ENCODE measurements at places on chromosomes 2 and 18.

DNA sequence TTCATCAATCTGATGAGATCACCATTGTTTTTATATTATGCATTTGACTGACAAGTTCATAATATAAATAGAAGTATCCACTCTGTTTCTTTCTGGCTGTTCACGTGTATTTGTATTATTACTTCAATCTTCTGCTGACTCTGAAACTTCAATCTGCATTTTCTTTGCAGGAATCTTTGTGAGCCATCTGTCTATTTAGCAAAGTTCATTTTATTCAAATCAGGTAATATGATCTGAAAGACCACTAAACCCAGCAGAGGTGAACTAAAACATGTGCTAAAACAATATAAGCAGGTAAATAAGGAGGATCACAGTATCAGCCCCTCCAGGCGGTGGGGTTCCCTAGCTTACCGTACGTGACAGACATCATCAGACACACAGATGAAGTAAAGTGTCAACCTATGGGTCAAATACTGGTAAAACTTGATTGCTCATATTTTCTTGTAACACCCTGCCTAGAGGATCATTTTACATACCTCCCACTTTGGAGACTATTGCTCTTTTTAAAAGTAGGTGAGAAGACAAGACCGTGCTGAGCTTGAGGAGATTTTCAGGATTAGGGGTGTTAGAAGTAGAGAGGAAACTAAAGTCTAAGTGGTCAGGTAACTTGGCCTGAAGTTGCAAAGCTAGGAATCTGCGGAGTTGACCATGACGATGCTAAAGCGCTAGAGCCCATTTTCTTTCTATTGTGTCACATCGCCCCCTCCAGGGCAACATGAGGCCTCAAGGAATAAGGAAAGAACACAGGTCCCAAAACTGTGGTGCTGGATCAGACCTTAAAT, 9.0 kb downstream of the DTNB start:
- DNase-seq = peak; percentile 6

DNA sequence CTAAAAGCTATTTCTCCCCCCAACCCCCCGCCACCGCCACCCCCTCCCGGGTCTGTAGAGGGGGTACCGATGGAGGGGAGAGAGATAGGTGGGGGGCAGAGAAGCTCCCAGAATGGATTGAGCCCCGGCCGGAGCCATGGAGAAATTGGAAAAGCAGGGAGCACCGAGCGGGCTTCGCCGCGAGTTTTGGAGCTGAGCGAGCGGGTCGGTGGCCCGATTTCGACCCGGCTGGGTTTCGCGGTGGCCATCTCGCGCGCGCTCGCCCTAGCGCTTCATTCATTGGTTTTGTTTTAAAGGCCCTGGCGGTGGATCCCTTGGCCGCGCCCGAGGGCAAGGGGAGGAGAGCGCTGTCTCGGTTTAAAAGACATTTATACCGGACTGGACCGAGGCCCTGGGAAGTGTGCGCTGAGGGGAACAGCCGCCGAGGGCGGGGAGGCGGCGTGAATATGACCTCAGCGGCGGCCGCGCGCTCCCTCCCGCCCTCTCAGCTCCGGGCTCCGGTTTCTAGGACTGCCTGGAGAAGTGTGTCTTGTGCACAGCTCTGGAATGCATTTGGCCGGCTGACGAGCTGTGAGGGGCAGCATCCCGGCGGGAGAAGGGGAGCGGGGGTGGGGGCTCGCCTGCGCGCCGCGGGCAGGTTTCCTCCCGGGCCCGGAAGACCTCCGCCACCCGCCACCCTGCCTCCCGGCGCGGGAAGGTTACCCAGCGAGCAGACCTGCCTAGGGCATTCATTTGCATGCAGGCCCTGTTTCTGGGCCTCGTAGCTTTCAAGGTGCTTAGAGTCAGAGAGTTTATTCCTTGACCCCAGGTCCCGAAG, 1.7 kb upstream of the SMAD7 start:
- peak; percentile 51 for DNase-seq

- no peak for DNase-seq
These were observed 234.4 kb upstream of the RBBP8 start for GRCh38 chr18:22698711-22699110.

GRCh38 chr2:147636886-147637285, 207.9 kb upstream of the ACVR2A start:
- no peak for DNase-seq

DNA sequence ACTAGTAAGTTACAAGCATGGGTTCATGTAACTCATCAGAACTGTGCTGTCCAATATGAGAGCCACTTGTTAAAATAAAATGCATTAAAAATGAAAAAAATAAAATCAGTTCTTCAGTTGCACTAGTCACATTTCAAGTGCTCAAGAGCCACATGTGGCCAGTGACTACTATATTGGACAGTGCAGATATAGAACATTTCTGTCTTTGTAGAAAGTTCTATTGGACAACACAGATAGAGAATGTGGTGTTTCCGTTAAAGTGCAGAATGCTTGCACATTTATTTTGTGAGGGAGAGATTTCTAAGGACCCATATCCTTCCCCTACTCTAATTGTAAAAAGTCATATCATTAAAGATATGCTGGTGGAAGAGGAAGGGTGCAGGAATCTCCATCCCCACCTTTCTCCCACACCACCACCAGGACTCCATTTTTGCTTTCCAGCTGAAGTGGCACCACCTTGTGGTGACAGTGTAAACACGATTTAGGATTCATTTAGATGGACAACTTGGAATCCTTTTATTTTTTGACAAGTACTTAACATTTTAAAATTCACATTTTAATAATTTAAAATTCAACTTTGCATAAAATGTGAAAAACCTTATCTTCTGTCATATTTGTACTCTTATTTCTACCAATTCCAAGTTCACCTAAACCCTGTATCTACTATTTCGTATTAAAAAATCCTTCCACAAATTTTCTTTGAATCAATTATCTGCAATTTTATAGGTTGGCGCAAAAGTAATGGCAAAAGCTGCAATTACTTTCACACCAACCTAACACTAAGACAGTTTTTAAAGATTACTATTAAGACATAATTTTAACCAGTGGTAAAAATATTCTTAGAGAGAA, 9.4 kb upstream of the CD302 start:
- DNase-seq = peak; percentile 5

DNA sequence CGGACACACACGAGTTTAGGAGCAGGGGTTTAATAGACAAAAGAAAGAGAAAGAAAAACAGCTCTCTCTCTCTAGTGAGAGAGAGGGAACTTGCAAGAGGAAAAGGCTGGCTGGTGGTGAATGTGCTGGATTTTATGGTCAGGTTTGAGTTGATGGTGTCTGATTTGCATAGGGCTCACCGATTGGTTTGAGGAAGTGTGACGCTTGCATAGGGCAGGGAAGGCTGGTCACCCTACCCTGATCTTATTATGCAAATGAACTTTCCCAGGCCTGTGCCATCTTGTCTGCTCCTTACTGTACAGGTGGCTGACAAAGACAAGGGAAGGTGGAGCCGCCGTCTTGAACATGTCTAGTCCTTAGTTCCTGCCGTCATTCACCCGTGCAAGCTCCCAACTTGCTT, 408.9 kb downstream of the RIT2 start:
- DNase-seq = peak; percentile 61

DNA sequence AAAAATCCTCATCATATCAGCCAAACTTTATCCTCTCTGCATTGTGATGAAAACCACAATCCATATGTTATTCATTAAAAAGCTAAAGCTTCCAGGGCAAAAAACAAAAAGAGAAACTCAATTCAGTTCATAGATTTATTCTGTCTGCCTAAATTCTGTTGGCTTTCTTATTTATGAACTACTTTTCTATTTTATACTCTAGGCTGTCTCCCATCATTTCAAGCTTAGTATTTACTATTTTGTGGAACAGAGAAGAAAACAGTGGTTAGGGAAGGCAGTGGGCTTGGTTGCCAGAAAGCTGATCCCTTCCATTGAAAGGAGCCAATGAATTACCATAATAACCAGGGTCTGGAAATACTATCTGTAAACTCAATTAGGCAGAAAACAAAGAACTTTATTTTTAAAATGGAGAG, 71.8 kb downstream of the RAPH1 start:
- DNase-seq = no peak

- DNase-seq = no peak
These were observed 104.4 kb downstream of the GULP1 start for GRCh38 chr2:188395903-188396689.

DNA sequence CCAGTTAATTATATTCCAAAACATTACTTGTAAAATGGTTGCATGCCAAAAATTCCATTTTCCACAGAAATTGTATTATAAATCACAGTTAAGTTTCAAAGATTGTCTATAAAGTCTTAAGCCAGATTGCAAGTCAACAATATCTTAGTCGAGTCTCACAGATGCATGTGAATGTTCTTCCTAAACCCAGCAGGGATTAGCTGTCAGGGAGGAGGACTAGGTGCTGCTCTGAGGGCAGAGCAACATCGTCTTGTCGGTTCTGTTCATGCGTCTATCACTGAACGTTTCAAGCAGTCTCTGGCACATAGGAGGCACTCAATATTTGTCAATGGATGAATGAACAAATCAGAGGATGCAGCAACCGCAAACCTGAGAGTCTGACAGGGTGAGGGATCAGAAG, 27.0 kb downstream of the EPB41L3 start:
- DNase-seq = no peak

- DNase-seq = peak; percentile 36
These were observed 706 bp downstream of the UBXN2A start for GRCh38 chr2:23940718-23941620.

DNA sequence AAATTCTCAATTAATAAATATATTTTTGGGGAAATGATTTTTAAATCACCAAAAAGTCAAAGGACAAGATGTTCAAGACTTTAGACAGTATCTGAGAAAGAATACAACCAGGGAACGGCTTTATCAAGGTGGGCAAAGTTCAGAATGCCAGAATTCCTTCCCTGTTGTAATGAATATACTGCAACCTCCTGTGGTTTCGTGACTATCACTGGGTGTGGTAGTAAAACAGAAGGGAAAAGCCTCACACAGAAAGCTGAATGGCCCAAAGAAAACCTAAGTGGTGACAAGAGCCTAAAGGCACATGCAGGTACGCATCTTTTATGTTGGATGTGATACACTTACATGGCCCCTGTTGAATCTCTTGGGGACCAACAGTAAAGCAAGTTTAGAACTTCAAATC, 37.1 kb downstream of the MBD2 start:
- DNase-seq = no peak

- no peak for DNase-seq
These were observed 523.1 kb upstream of the FSIP2 start for GRCh38 chr2:185215497-185215896.

DNA sequence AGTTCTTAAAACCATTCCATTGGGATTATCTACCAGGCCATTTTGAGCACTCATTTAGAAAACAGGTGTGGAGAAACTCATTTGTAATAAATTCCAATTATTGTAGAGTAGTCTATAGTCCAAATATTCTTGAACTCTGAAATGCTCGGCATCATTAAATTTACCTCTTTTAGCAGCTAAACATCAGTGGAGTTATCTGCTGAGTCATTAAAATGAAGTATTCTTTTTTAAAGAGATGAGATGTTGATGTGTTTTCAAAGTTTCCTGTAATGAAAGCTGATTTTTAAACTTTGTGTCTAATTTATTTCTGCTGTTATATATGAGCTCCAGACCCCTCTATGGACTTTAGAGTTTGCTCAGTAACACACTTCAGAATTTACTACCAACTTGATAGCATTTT, 1635.2 kb downstream of the SUCLG1 start:
- no peak for DNase-seq

DNA sequence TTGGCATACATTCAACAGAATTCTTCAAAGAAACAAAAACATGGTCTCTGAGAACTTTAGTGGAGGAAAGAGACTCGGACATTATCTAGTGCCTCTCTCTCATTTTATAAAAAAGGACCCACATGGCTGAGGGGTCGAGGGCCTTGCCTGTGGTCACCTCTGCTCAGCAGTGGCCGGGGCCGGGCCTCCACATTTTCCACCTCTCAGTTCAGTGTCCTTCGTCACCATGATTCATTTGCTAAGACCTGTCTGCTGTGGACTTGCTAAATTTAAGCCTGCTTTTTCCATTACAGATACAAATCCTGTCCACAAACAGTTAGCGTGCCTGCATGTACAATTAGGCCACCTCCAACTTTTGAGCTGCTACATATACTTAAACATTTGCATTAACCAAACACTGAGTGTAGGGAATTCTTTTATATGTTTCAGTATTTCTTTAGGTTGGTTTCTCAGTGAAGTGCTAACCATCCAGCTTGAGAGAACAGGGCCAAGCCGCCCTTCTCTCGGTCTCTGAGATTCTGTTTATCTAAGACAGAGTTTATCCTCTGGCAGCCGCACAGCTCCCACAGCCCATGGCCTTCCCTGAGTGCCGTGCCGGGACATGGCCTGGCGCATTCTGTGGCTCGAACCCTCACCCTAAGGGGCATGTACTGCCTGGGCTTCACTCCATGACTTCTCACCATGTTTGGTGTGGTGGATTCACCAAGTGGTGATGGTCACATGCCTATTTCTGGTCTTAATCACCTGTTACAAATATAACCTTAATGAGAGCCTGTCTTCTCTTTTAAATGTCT, 46.2 kb downstream of the COA5 start:
- DNase-seq = no peak

- DNase-seq = no peak
These were observed 1278.4 kb upstream of the PIK3C3 start for GRCh38 chr18:40676668-40677067.

DNA sequence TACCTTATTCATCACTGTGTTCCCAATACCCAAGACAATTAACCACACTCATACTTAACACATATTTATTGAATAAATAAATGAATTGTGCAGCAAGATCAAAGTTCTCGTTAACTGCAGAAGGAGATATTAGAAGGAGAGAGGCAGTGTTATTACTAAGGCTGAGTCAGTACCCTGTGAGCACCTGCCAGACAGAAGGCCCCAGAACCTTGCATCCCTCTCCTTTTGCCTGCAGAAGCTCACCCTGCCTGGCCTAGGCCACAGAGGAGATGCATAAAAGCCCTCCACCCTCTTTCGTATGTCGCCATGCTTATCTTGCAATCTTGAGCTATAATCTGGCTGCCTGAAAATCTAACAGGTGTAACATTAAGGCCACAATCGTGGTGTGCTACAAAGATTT, 20.5 kb upstream of the RNF149 start:
- DNase-seq = no peak

DNA sequence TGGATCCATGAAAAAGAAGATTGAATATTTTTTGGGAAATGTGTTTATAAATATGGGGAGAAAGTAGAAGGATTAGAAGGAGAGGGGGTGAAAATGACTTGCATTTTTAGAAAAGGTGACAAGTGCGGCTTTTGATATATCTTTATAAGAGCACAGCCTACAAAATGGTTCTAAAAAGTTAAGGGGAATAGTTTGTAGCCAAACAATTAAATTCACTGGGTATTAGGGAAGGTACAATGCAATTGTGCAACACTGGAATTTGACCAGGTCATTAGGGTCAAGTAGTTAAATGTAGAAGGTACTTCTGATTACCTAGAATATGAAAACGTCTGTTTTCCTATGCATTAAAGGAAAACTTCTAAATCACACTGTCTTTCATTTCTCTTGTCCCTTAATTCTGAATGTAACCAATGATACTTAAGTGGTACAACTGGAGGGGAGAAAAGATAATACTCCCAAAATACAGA, 44.5 kb upstream of the SERTAD2 start:
- no peak for DNase-seq

GRCh38 chr2:62150597-62151305, 45.2 kb upstream of the B3GNT2 start:
- no peak for DNase-seq
